ENCODE measurements at places on chromosomes 5 and 9.
A peak's percentile ranks its signal among the peaks of the same experiment; 100 is the strongest.

DNA sequence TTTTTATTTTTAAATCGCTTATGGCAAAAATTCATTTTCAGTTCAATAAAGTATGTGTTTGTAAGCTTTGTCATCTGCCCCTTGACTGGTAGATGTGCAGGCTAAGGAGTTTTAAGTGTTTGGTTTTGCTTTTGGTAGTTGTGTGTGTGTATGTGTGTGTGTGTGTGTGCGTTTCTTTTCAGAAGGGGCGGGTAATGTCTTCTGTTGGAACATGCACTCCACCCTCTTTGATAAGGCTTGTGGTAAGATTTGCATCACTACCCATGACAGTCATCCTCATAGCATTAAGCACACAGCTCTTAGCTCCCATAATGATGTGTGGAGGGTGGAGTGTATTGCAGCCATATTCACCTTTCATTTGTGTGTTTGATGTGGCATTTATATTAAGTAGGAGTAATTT lies 92.1 kb upstream of the FSD1L start:
- DNase-seq, result no peak

GRCh38 chr5:178231539-178232123 lies 971 bp downstream of the PHYKPL start:
- no peak for DNase-seq

GRCh38 chr9:2015581-2016407 lies 647 bp downstream of the SMARCA2 start:
- peak; percentile 80 for DNase-seq

- no peak for DNase-seq
Measured at GRCh38 chr5:71873191-71873591, 154.1 kb downstream of the CARTPT start.

GRCh38 chr5:115333164-115333563 lies 36.7 kb upstream of the CCDC112 start:
- DNase-seq, result no peak

DNA sequence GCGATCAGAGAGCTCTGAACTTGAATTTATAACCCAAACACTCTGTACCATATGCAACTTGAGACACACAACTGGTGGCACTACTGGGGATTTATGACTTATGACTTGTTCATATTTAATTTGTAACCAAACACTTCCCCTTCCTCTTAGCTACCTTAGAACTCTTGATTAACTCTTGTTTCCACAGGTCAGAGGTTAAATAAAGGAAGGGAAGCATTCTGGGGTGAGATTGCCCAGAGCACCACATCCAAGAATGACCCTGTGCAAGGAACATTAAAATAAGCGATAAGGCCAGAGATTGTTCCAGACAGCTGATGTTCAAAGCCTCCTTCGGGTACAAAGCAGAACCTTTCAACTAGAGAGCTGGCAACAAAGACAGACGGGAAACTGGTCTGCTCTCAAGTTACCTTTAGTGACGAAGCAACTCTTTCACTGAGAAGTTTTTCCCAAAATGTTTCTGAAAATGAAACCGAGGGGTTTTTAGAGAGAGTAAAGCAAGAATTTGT lies 242.6 kb downstream of the DENND1A start:
- no peak for DNase-seq

DNA sequence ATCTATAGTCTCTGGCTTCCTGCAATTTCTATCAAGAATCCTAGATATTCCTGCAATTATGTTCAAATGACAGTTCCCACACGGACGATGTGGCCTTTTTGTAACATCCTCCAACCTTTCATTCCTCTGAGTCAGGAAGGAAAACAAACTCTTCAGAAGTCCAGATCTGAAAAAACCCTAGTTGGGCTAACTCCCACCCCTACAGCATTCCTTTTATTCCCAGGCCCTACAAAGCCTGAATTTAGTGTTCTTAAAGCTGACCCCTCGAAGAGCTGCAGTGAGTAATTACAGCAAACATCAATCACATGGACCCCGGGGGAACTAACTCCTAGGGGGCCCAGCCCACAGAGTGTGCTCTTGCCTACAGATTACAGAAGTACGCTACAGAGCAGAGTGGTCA lies 99.7 kb downstream of the SERINC5 start:
- peak; percentile 66 for DNase-seq

DNA sequence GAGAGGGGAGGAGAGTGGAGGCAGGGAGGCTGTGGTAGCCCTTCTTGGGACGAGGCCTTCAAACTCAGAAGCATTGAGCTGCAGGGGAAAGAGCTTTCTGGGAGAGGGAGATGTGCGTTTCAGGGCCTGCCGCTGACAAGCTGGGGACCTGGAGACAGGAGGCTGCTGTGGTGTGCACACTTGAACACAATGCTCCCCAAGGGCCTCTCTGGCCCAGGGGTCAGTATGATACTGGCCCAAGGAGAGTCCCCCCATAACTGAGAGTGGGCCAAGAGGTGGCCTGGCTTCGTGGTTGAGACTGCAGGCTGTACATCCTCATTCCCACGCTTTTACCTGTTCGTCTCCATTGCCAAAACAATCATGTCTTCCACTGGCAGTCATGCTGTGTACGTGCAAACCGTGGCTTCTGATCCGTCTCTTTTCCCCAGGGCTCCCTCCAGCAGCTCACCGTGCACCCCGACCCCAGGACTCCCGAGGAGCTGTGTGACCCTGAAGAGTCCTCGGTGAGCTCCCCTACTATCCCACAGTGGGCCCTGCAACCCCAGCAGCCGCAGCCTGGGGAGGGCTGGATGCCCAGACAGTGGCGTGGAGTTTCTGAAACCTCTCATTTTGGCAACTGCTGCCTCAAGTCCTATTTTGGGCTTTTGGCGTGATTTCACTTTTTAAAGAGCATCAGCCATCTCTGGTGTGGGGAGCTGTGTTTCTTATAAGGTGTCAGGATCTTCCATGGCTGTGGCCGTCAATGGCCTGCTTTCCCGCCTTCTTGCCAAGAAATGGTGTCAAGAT lies 43.4 kb downstream of the COL15A1 start:
- peak; percentile 30 for DNase-seq

GRCh38 chr5:169703813-169704212 lies 66.7 kb downstream of the DOCK2 start:
- DNase-seq, result no peak

DNA sequence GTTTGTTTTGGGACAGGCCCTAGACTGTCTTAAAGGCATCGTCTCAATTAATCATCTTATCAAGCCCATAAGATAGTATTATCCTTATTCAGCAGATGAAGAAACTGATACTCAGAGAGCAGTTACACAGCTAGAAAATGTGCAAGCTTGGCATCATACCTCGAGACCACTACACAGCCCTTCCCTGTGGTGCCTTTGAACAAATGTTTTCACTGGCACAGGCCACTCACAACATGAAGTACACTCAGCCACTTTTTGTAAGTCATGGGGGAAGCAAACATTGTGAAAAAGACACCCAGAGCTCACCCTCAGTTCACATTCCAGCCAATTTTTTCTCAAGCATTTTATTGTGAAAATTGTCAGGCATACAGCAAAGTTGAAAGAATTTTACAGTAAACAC lies 122.5 kb downstream of the WDR41 start:
- no peak for DNase-seq

DNA sequence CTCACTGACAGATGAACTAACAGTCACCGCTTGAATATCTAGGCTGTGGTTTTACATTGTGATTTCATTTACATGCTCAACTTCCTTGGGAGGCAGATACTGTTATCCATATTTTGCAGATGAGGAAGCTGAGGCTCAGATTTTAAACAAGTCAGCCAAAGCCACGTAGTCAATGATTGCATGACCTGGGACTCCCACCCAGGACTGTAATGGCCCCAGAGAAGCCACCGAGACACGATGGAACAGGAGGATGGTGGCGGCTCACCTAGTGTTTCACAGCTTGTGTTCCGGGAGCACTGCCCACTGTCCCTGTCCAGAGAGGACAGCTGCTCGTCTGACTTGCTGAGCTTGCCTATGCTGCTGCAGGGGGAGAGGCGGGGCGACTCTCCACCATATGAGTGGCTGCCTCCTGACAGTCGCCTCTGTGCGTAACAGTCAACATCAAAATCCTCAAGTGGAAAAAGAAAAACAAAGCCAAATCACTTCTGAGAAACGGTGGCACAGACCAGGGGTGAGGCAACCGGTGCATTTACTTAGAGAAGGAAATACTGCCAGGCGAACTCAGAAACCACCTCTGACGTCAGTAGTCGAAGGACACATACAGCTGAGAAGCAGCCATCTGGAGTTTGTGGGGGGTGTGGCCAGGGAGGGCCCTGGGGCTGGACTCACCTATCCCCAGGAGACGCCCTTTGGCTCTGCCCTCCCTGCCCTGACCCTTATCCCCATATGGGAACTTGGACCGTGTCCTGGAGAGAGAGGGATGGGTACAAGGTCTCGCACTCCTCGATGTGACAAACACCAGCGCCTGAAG lies 82.5 kb downstream of the PRRT1B start:
- DNase-seq, result no peak

GRCh38 chr5:39906146-39906545 lies 481.4 kb upstream of the DAB2 start:
- no peak for DNase-seq

DNA sequence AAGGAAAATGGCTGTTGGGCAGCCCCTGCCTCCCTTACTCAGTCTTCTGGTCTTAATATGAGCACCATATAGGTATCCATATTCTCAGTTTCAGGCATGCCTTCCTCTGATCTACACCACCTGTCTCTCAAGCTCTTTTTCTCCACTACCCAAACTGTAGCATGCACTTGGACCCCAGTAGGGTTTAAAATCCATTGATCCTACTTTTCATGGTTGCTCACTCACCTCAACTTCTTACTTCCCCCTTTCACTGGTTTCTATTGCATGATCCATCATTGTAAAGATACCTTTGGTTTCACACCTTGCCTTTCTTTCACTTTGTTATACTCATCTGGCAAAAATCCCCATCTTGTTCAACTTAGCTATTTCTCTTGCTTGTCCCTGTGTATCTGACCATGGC lies 159.4 kb downstream of the KDM4C start:
- no peak for DNase-seq

- no peak for DNase-seq
Measured at GRCh38 chr5:158294701-158295100, 435.8 kb upstream of the CLINT1 start.

DNA sequence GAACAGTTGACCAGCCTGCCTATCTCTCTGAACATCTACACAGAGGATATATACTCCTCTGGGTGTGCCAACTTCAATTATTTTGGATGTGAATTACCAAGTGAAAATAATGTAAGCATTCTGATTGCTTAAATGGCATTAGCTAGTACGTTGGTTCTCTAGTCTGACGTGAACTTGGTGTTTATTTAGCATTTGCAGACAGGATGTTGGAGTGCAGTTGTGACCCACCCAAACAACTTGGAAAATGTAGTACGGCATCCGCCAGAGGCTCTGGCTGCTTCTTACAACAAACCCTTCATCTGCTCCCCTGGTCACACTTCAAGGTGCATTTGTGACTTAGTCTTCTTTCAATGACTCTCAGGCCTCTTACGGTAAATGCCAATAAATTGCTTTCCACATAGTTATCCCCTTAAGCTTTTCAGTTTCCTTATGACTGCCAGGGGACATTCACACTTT lies 616.6 kb downstream of the PDE4D start:
- peak; percentile 50 for DNase-seq

GRCh38 chr9:109590966-109591365 lies 92.9 kb upstream of the PTPN3 start:
- no peak for DNase-seq

DNA sequence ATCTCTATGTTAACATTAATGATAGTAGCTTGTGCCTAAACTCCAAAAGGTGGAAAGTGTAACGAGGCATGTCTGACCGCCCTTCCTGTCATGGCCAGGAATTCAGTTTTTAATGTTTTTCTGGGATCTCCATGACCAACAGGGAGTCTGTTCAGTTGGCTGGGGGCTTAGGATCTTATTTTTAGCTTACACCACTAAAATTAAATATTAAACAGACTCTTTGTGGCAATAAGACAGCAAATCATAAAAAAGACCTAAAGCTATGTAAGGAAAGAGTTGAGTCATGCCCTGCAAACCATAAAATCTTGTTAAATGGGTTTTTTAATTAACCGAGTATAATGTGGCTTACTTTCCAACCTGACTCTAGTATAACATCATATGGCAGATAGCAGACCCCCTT lies 247.8 kb downstream of the DIRAS2 start:
- DNase-seq, result no peak

GRCh38 chr9:33750307-33750838 lies 45.0 kb upstream of the PRSS3 start:
- DNase-seq, result no peak

GRCh38 chr5:37637165-37637845 lies 202.5 kb downstream of the GDNF start:
- DNase-seq, result no peak

DNA sequence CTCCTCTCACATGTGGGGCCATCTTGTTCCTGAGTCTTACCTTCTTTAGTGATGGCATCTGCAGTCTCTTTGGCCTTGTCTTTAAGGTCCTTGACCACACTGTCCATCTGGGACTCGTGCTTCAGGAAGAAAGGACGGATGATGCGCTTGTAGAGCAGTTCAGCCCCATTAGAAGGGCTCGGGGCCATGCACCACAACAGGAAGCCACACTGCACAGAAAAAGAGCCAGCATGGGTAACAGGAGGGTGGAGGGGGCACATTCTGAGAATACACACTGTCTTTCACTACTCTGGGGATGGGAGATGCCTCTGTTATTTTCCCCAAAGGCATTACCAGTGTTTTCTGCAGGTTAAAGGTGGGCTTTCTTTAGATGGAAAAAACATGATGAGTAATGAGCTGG lies 25.9 kb downstream of the SRP19 start:
- no peak for DNase-seq

DNA sequence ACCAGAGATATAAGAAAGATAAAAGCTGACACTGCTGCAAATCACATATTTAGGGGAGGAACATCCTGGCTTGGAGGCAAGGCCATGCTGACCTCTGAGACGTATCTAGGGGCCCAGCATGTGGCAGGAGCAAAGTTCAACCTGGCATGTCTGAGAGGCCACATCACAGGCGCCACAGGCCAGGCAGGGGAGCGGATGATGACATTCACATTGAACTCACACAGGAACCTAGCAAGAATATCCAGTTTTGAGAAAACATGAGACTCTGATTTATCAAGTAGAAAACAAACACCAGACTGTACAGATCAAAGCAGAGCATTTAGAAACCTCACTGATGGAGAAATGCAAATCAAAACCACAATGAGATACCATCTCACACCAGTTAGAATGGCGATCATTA lies 64.2 kb upstream of the STK32A start:
- DNase-seq, result peak; percentile 58

GRCh38 chr5:34562791-34563190 lies 93.3 kb upstream of the RAI14 start:
- DNase-seq, result peak; percentile 61

- no peak for DNase-seq
Measured at GRCh38 chr5:96172436-96172835, 210.8 kb upstream of the ELL2 start.

GRCh38 chr9:128415281-128415680 lies 5.4 kb upstream of the CERCAM start:
- DNase-seq, result no peak

GRCh38 chr5:41893074-41893851 lies 10.9 kb upstream of the RIMOC1 start:
- no peak for DNase-seq
